Osteoblast (primary cell): ENCODE measurements at places on chromosomes 3 and 15. TPM values are rescaled to one million over a fixed set of nuclear protein-coding genes. Genes with fewer than 3 reads are reported as not detected.
A peak's percentile ranks its signal among the peaks of the same experiment; 100 is the strongest.

GRCh38 chr3:29354894-29355293 lies 74.0 kb downstream of the RBMS3 start:
- DNase-seq: no peak

GRCh38 chr15:68114356-68114755 lies 60.2 kb downstream of the PIAS1 start:
- no peak for DNase-seq

GRCh38 chr15:59250249-59250648 lies 43.6 kb downstream of the LDHAL6B start:
- peak; percentile 10 for DNase-seq

DNA sequence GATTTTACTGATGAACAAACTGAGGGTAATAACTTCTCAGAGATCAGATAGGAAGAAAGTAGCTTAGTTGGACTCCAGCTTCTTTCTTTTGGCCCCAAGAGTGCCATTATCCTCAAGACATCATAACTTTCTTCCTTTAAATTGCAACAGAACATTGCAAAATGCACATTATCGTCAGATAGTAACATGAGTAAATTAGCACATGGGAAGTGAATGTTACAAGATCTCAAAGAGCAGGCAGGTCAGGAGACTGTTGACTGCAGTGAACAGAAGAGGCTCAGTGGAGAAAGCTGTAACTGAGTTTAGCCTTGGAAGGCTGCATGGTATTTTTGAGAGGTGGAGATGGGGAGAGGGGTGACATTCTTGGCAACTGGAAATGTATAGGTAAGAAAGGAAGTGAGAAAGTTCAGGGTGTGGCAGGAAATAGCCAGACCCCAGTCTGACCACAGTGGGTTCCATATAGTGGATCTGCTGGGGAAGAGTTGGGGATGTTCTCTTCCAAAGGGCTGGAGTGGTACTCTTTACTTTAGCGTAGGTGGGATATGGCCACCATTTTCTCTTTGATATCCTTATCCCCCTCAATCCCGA lies 307.7 kb downstream of the RPLP1 start:
- no peak for DNase-seq

- no peak for DNase-seq
These were observed 306.6 kb upstream of the KCNH8 start for GRCh38 chr3:18841422-18842343.

DNA sequence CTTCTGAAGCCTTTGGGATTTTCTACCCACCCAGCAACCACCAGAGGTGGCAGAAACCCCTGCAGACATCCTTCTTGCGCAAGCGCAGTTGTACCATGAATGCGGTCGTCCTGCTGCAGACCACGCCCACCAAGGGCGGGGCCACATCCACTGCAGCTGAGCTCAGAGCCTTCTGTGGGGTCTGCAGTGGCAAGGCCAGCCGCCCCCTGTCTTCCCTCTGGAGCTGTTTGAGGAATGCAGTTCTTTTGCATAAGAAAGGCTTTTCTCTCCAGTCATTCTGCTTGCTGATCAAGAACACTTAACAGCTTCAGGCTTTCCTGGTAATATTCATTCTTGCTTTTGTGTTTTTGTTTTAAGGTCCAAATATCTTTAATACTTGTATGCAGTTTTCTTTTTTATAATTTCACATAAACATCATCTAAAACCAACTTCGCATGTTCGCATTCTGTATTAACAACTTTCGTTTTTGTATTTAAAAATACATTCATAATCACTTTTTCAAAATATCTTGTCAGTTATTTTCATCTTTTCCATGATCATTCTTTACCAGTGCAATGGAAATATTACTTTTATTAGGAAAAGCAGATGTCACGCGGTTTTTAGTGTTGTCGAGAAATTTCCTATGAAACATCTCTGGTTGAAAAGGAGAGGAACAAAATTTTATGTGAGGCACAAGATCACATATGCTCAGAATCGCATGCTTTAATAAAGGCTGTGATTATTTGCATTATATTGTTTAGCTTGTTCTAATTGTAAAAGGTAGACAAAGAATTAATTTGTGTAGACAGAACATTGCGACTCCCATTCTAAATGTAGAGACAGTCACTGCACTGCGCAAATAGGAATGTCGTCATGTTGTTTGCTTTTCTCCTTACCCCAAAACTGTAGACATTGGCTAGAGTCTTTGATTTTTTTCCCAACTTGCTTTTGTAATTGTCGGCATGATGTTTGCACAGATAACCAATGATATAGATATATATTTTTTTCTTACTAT lies 98.1 kb upstream of the SNRPN start:
- no peak for DNase-seq

AMT gene
- total RNA-seq: 1.1 and 1.2 TPM in 2 replicates

- DNase-seq: no peak
These were observed 84.5 kb upstream of the NMNAT3 start for GRCh38 chr3:139762302-139762701.

DNA sequence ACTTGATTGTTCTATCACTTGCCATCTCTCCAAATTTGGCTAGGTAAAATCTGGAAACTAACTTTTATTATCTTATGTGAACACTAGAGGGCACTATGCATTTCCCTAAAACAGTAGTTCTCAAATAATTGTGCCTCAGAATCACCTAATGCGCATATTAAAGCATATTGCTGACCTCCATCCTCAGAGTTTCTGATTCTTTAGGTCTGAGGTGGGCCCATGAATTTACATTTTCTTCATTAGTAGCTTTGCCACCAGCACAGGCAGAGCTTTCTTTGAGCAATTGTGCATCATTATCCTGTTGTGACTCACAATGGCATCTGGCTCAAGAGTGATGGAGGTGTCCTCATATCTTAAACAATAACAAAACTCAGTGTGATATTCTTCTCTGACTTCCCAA lies 17.5 kb upstream of the BCHE start:
- no peak for DNase-seq

- peak; percentile 59 for DNase-seq
These were observed 13.7 kb downstream of the PDHB start for GRCh38 chr3:58419780-58420507.

AHSG gene
- not detected in 2 replicates for total RNA-seq

GRCh38 chr3:127764841-127765362 lies 57.4 kb downstream of the MGLL start:
- DNase-seq: peak; percentile 90

WDR49 gene
- under 0.01 TPM in 1 of 2 replicates, not detected in the other for total RNA-seq

DNA sequence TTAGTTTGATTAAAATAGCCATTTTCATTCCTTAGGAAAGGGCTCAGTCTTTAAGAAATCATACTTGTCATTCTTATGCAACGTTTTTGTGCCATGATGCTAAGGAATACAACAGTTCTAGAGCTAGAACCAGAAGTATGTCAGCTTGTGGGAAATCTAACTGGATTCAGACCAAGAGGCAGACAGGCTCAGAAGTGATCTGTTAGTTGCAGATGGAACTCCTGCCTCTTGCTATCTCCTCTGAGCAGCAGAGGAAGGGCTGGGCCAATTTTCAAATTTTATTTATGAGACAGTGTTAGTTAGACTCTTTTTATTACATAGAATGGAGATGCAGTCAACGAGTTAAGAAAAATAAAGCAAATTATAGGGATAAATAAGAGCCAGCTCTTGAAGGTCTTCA lies 48.5 kb upstream of the RYR3 start:
- DNase-seq: no peak

DNA sequence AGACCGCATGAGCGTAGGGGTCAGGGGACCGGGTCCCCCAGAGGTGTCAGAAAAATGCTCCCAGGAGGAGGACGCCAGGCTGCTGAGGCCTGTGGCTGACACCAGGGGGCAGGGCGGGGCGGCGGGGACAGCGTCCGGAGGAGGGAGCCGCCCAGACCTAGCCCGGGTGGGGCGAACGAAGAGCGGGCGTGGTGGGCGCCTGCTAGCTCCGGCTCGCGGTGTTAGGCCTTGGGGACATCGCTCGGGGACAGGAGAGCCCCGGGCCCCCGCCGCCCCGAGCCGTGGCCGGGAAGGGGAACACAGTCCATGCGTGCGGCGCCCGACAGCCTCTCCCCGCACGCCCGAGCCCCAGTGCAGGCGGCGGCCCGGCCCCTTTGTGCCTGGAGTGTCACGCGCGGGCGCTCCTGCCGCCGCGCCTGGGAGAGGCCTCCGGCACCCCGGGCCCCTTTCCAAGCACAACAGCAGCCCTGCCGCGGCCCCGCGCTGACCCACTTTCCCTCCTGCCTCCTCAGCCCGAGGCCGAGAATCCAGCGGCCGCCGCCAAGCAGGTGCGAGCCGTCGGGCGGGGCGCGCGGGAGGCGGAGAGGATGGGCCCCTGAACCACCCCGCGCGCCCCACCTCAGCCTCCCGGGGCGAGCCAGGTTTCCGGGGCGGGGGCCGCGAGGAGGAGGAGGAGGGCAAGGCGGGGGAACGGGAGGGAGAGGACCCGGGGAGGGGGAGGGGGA lies 111.0 kb upstream of the KLF13 start:
- peak; percentile 96 for DNase-seq

DNA sequence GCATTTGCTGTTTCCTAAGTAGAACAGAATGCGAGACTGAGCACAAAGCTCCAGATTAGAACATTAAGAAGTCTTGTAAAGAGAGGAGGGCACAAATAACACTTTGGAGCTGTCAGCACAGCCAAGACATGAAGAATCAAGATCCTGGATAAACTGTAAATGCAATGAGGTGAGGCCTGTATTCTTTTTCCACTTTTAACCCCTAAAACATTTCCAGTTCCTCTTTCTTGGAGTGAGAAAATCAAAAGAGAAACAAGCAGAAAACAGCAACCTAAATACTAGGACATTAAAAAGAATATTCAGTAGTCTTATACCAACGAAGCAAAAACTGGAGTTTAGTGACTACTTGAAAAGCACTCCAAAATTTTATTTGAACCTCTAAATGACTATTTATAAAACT lies 204.3 kb downstream of the ZBTB20 start:
- DNase-seq: no peak

GRCh38 chr3:104388619-104389018 lies 978.1 kb upstream of the ALCAM start:
- DNase-seq: no peak

- DNase-seq: peak; percentile 72
These were observed 1.1 kb downstream of the SLC35G2 start for GRCh38 chr3:136819731-136820679.

DNA sequence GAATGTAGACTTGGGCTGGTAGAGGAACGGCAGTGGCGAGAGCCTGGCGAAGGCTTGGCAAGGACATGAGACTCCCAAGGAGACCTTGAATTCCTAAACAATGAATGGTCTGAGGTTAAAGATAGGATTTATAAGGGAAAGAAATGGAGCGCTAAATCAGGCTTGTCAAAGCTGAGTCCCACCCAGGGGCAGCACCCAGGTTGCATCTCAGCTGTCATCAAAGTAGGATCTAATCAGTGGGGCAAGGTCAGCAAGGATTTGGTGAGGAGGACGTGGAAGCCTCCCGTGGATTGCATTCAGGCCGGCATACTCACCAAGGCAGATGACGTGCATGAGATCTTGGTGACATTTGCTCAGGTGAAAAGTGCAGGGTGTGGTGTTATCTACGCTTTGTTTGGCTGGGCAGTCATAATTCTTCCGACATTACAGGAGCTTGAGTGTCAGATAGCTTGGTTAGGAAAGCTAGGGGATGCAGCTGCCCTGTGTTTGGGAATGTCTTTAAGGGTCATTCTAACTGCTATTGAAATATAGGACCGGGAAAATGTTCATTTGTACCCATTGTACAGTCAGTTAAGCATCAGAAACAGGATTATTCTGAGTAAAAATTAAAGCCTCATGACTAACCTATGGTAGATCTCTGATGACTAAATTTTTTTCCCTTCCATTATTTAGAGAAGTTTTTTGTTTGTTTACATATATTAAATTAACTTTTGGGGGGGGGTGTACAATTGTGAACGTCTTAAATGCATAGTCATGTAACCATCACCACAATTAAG lies 99.4 kb upstream of the TSC22D2 start:
- no peak for DNase-seq

DNA sequence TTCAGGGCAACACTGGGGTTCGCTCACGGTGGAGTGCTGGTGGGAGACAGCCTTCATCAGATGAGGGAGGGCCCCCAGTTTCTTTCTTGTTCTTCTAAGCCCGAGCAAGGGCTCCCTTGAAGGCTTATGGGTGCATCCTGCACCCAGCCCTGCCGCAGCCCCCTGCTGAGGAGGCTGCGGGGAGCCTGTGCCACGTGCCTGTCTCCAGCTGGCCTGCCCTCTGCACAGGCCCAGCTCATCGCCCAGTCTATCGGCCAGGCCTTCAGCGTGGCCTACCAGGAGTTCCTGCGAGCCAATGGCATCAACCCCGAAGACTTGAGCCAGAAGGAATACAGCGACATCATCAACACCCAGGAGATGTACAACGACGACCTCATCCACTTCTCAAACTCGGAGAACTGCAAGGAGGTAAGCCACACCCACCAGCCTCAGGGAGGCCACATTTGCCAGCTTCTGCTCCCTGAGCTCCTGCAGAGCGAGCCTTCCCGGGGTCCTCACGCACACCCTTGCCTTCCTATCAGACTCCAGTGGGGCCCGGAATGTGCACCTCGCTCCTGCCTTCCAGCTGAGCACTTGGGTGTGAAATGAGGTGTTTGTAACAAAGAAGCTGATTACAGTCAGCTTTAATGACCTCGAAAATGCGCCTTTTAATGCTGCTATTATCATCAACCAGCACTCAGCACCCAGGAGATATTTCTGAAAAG lies 164.3 kb downstream of the NSMCE3 start:
- DNase-seq: peak; percentile 44

- no peak for DNase-seq
These were observed 573.4 kb downstream of the NAALADL2 start for GRCh38 chr3:175432376-175433025.

- no peak for DNase-seq
These were observed 27.9 kb upstream of the TLE3 start for GRCh38 chr15:70125605-70126004.

DNA sequence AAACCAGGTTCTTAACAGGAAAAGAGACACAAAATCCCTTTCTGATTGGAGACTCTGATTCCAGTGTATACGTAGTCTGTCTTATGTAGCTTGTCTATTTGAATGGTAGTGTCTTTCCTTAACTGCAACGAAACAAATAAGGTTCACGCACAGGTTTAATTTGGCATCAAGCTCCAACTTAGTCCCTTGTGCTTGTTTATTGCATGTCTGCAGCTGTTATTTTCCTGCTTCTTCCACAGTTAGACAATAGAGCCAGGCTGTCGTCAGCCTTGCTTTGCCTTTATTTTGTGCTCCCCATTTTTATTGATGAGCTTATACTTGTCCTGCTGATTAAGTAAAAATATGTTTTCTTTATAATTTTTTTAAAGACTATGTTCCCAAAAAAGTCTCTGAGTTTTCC lies 152.7 kb upstream of the CDIN1 start:
- no peak for DNase-seq

GRCh38 chr3:71956069-71956340 lies 171.1 kb upstream of the PROK2 start:
- DNase-seq: no peak

CELF6 gene
- 0.36 and 0.59 TPM in 2 replicates for total RNA-seq

GRCh38 chr15:45821390-45821789 lies 186.6 kb downstream of the SQOR start:
- no peak for DNase-seq

LRRC49 gene
- total RNA-seq: 13.0 and 18.1 TPM in 2 replicates

AMOTL2 gene
- 205 and 300 TPM in 2 replicates for total RNA-seq
